Activated naive CD4-positive, alpha-beta T cell (primary cell): ENCODE measurements at places on chromosomes 1 and 21.

- DNase-seq = no peak
Observed at GRCh38 chr1:104991702-104992101, 1242.0 kb downstream of the AMY1C start.

- DNase-seq = no peak
Observed at GRCh38 chr1:171919891-171920887, 78.9 kb downstream of the DNM3 start.

DNA sequence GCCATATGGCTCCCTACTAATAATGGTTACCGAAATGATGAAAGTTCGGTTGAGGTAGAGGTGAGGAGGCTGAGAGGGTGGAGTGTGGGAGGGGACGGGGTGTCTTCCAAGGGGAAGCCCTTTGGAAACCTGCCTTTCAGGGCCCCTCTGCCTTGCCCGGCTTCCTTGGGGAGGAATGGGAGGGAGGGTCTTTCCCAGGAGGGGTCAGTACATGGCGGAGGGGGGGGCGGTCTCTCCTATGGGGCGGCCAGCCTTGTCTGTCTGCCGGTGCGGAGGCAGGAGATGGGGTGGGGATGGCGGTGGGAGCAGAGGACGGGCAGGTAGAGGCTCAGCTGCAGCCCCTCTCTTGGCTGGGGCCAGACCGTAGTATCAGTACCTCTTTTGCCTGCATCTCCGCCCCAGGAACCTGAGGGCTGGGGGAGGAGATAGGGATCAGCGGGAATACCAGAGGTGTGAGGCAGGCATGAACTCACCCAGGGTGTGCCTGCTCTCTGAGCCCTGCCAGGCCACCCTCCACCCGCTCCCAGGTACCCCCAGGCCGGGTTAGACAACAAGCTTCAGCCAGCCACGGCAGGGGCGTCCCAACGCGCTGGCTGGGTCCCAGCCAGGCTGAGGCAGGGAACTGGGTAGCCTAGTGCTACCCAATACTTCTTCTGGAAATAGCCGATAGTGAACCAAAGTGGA is 79.4 kb upstream of the POU3F1 start:
- DNase-seq = no peak

GRCh38 chr1:224045556-224045955 is 68.4 kb upstream of the FBXO28 start:
- DNase-seq = no peak

GRCh38 chr1:65467536-65467935 is 47.1 kb downstream of the LEPR start:
- DNase-seq = no peak

GRCh38 chr1:54959241-54959640 is 21.2 kb upstream of the TMEM61 start:
- no peak for DNase-seq

DNA sequence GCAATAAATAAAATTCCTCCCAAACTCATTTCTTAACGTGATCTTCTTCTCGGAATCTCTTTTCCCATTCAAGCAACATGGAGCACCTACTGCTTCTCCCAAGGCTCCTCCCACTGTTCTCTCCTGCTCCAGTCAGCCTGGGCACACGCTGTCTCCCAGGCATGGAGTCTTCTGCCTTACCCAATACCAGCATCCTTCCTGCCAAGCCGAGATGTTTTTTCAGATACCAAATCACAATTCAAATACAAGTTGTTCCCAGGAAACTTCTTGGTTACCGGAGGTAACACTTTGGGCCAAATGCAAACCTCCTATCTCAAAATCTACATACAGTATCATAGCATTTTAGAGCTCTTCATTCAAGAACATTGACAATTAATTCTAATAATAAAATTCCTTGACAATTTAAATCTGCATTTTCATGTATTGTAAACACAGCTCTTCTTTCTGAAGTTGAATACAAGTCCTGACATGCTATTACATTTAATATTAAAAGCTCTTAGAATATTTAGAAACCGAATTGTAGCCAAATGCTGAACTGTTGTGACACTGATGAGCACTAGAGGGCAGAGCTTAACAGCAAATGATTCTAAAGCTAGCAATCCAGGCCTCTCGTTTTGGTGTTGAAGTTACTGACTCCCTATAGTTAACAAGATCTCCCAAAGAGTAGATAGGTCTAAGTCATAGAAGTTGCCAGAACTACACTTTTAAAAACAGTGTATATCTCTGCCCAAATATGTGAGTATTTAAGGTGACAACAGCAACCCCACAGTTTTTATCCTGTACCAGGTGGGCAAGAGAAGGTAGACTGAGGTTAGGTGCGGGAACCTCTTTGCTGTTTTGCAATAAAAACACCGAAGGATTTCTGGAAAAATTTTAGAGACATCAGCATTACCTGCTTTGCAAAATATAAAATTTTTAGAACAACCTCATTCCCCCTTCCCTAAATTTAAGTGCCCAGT is 52.3 kb downstream of the BCAR3 start:
- no peak for DNase-seq

- no peak for DNase-seq
Observed at GRCh38 chr21:44654576-44655175, at the start of gene KRTAP12-4. KRTAP12-4 (minus strand) TSS chr21:44654659; CDS start chr21:44654614, 45 bp downstream.

DNA sequence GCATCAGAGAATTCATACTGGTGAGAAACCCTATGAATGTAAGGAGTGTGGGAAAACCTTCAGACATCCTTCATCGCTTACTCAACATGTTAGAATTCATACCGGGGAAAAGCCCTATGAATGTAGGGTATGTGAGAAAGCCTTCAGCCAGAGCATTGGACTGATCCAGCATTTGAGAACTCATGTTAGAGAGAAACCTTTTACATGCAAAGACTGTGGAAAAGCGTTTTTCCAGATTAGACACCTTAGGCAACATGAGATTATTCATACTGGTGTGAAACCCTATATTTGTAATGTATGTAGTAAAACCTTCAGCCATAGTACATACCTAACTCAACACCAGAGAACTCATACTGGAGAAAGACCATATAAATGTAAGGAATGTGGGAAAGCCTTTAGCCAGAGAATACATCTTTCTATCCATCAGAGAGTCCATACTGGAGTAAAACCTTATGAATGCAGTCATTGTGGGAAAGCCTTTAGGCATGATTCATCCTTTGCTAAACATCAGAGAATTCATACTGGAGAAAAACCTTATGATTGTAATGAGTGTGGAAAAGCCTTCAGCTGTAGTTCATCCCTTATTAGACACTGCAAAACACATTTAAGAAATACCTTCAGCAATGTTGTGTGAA is 12.8 kb downstream of the ZFP69B start:
- no peak for DNase-seq

DNA sequence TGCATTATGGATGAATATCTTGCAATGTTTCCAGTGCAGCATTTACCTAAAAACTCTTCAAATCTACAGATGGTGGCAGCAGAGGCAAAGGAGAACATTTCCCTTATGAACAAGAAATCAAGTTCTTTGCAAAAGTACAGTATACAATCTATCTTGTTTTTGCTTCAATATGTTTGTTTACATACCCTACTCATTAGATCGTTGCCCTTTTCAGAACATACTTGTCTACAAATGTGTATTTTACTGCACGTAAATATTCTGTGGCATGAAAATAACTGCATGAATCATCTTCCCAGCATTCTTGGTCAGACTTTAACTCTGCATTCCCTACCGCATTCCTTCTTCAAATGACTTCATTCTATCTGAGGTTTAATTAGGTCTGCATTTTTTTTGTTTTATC is 212.7 kb downstream of the ZP4 start:
- DNase-seq = no peak

- no peak for DNase-seq
Observed at GRCh38 chr21:40754466-40754865, 92.5 kb downstream of the DSCAM start.

DNA sequence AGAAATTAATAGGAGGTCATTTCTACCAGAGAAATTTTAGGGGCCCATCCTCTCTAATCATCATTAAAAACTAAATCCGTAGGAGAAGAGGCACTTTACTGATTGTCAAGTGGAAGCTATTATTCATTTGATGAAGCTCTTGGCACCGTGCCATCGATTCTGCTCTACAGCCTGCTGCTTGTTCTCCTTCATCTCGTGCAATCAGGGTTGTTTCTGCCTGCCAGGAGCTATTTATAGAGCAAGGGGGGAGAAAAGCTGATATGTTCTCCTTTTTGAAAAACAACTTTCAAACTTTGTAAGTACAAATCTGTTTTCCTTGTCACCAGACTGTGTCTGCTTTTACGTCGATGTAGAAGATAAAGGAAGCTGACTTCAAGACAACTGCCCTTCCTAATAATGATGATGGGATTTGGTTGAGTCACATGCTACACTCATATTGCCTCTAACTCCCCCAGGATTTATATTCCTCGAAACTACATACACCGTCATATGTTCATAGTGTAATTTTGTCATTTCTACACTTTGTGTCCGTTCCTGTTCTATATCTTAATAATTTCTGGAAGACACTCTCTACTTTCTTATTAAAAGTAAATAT is 169.6 kb upstream of the LHX8 start:
- no peak for DNase-seq

GRCh38 chr1:25614501-25615171 is 2.0 kb upstream of the MAN1C1 start:
- no peak for DNase-seq

DNA sequence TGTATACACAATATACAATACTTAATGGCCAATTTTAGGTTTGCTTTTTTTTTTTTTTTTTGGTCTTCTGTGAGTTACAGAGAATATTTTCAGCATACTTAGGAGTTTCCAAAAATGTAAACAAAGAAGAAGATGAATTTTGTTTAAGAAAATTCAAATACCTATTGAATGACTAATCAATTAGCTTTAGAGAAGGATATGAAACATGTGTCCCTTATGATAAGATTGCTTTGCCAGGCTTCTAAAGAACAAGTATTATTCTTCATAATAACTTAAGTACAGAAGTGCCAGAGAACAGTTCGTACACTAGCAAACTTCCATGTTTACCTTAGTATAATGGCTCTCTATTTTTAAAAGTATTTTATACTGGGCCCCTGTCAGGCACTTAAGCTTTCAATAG is 1191.0 kb upstream of the NCAM2 start:
- DNase-seq = no peak

DNA sequence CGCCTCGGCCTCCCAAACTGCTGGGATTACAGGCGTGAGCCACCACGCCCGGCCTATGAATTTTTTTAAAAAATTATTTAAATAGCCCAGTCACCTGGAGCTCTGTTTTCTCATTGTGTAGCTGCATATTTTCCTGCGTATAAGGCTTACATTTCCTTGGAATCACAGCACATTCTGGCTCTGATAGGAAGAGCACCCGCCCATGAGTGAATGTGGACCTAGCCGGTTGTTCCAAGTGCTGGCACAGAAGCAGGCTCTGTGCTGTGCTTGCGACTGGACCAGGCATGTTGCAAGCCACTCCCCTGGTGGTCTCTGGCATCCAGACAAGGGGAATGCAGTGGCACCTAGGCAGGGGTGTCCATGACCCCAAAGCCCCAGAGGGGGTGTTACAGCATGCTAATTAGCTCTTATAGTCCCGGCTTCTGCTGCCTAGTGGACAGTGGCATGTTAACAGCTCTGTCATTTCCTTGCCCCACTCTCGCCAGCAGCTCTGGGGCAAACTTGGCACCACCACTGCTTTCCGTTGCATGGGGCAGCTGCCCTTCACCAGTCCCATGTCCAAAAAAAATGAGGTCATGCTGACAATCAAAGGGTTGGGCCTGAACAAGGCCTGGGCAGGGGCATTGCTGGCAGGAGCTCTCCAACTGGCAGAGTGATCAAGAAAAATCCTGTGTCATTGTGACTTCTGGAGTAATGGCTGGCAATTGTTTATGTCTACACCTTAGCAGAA is 5.2 kb upstream of the VTCN1 start:
- no peak for DNase-seq

- no peak for DNase-seq
Observed at GRCh38 chr1:166272851-166273250, 106.0 kb upstream of the FAM78B start.

DNA sequence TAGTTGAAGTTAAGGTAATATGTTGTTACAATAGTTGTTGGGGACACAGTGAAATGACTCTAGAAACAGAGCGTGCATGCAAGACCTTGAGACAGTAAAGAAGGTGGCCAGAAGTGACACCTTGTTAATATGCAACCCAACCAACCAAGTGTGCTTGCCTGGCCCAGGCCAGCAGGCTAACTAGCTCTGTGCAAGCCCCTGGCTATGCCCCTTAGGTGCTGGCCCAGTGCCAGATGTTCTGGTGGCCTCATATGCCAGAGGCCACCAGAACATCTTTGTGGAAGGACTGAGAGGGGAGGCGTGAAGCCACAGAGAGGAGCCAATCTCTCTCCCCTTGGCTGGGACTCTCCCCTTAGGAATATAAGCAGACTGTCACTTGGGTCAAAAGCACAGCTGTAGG is 111.2 kb upstream of the JUN start:
- no peak for DNase-seq

DNA sequence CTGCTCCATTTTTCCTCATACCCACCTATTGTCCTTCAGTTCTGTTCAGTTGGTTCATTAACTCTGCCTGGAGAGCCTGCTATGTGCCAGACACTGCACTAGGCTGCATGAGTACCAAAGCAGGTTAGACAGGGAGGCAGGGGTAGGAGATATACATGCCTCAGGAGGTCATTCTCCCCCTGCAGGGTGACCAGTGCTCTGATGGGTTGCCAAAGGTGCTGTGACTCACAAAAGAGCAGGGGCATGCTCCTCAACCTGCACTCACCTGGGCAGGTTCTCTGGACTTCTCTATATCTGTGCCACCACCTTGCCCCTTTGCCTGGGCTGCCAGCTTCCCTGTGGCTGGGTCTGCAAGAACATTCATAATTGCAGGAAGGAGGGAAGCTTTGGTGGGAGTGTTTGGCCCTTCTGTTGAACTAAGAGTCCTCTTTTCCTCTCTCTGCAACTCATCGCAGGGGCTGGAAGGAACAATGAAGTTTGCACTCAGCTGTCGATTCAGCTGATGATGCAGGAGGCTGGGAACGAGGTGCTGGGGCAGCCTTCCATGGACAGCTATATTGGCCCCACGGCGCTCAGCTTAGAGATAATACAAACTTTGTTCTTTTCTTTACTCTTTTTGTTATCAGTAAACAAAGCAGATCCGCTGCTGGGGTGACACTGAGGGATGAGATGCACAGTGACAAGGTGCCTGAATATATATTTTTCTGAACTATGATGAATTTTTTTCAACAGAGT is 356.4 kb upstream of the PLXNA2 start:
- DNase-seq = no peak

DNA sequence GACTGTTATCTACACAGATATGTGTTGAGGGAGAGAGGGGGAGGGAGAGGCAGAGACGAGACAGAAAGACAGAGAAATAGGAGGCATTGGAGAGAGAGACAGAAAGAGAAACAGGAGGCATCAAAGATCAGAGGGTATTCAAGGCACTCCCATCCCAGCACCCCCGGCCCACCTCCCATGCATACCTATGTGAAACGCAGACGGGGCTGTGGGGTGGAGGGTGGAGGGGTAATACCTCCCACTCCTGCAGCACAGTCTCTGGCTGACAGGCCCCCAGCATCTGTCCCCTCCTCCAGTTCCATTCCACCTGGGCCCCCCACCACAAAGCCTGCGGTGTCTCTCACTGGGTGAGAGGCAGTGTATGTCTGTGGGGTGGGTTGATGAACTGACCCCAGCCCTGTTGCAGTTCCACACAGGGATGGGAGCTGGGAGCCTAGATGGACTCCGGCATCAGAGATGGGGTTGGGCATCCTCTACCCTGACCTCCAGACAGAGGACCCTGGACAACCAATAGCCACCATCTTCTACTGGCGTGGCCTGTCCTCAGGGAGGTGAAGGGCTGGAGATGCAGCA is 49.7 kb downstream of the RAP1GAP start:
- DNase-seq = no peak
